ENCODE measurements at places on chromosomes 5 and 9. TPM values are rescaled to one million over a fixed set of nuclear protein-coding genes. Genes with fewer than 3 reads are reported as not detected.

The CRHBP gene
- not detected for polyA plus RNA-seq

The RNF145 gene
- 84.8 TPM for polyA plus RNA-seq

The RABL6 gene
- polyA plus RNA-seq = 60.8 TPM

The NIPSNAP3A gene
- polyA plus RNA-seq = 19.8 TPM

The MAMDC2 gene
- 10.9 TPM for polyA plus RNA-seq

The NEUROG1 gene
- polyA plus RNA-seq = not detected

The MOB3B gene
- polyA plus RNA-seq = 14.9 TPM

The PTGDS gene
- not detected for polyA plus RNA-seq

The ALG2 gene
- 39.1 TPM for polyA plus RNA-seq

The ABL1 gene
- 19.4 TPM for polyA plus RNA-seq

All from mammary epithelial cell (primary cell).